Left cardiac atrium (tissue), 4 donors: ENCODE measurements at places on chromosomes 2 and 18. TPM values are rescaled to one million over a fixed set of nuclear protein-coding genes. Genes with fewer than 3 reads are reported as not detected.

The FNDC4 gene
- total RNA-seq = 16.5 TPM

The MC2R gene
- not detected for total RNA-seq

The CPO gene
- 0.34 TPM for total RNA-seq

The LINC00305 gene
- not detected for total RNA-seq

The PSTPIP2 gene
- 2.5 TPM for total RNA-seq

The NOTO gene
- not detected for total RNA-seq

The THOC1 gene
- total RNA-seq = 16.6 TPM

The COBLL1 gene
- 18.0 TPM for total RNA-seq

The UGT1A10 gene
- total RNA-seq = not detected

The FSHR gene
- 0.29 TPM for total RNA-seq

The RNF125 gene
- 5.1 TPM for total RNA-seq

The CNDP2 gene
- total RNA-seq = 79.4 TPM

The PRKD3 gene
- 15.9 TPM for total RNA-seq

DNA sequence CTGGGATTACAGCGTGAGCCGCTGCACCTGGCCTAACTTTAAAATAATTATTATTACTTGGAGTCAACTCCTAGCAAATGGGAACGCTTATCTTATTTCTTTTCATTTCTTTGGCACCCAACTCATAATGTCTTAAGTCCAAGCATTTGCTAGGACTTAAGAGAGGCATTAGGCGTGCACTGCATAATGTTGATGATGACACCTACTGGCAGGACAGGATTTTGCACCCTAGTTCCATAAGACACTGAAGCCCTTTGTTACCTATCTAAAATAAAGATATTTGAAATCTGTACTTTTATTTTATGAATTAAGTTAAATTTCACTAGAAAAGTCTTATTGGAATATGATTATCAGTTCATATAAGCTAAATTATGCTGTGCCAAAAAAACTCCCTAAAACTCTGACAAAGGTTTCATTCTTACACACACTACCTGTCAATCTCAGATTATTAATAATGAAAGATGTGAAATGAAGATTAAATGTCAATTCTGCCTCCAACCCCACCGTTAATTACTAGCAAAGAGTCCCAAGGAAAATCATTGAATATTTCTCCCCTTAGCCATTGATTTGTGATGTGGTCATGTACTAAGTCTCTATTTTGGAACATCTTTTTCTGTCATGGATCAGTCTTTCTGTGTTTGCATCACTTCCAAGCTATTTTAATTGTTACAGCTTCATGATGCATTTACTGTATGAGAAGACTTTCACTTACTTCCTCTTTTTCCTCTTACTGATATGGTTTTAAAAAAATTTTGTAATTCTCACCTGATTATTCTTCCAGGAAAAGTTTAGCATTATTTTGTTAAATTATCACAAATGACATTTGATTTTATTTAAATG, 12.7 kb upstream of the CDH2 start:
- no peak for DNase-seq

DNA sequence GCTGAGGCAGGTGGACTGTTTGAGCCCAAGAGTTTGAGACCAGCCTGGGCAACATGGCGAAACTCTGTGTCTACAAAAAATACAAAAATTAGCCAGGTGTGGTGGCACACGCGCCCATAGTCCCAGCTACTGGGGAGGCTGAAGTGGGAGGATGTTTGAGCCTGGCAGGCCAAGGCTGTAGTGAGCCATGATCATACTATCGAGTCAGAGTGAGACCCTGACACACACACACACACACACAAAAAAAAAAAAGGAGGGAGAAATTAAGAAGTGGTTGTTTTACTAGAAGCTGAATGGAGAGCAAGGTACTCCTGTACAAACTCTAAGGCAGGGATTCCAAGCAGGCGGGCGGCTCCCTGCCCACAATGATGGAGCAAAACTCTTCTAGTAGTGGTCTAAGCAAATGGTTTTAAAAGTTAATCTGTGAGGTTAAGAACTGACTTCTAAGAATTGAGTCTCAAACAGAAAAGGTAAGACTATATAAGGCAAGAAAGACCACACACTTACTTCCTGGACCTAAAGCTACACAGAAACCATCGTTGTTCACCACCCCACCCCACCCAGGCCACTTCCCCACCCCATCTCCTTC, 2.6 kb downstream of the ANKRD44 start:
- DNase-seq = no peak

GRCh38 chr2:127422559-127423477, 4.6 kb downstream of the PROC start:
- no peak for DNase-seq

- DNase-seq = no peak
These were observed 267.6 kb upstream of the MGAT5 start for GRCh38 chr2:133986081-133986837.

- DNase-seq = no peak
These were observed 277.9 kb upstream of the THSD7B start for GRCh38 chr2:136487421-136487820.

GRCh38 chr2:71554028-71554705, 100.8 kb downstream of the DYSF start:
- peak; percentile 10 for DNase-seq

- DNase-seq = no peak
These were observed 106.7 kb upstream of the YPEL5 start for GRCh38 chr2:30040147-30040546.

- no peak for DNase-seq
These were observed 610.4 kb upstream of the SLC8A1 start for GRCh38 chr2:41062336-41062735.

DNA sequence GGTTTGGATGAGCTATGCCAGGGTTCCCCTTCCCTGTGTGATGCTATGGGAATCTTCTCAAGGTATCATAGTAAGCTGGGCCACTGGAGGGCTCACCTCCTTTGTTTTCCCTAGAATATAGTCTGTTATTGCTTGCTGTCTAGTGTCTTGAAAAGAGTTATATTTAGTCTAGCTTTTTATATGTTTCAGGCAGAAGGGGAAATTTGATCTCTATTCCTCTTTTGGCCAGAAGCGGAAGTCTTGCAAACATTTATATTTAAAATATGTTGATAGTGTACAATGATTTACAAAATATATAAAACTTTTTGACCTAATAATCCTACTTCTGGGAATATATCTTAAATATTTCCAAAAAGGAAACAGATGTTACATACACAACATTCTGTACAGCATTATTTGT, 260.7 kb downstream of the FHOD3 start:
- no peak for DNase-seq

DNA sequence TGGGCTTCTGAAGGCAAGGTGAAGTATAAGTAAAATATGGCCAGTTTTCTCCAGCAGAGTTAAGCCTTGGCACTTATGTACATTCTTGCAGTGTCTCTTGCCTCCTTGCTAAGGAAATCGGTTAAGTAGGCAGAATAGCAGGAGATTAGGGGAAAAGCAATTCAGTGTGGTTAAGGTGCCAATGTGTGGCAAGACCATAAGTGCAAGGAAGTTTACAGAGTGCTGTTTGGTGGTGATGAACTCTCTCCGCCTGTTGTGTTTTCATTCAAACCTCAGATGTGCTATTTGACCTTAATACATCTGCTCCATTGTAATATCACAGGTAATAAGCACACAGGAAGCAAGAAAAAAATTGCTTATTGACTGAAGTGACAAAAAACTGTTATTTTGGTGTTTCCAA, 156.1 kb downstream of the MGAT5 start:
- DNase-seq = no peak

- no peak for DNase-seq
These were observed 1038.3 kb downstream of the DPP10 start for GRCh38 chr2:115480741-115481140.

DNA sequence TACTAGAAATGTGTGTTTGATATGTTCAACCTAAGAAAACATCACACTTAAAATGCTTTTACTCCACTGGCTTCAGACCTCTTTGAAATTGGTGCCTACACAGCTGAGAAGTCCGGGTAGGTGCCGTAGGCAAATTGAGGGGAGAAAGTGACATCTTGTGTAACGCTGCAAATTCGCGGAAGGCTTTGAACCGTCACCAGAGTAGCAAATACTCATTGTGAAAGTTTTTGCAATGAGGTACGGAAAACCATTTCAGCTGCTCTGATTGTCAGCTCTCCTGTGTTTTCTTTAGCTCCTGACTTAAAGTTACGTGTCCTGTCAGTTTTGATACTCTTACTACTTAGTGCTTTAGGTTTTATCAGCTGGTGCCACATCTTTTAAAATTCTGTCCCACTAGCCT, 224.5 kb downstream of the FAM210A start:
- no peak for DNase-seq

GRCh38 chr2:62545261-62545660, 39.3 kb upstream of the TMEM17 start:
- DNase-seq = no peak

GRCh38 chr18:75205514-75206132, 3.3 kb downstream of the PTGR3 start:
- DNase-seq = no peak

- DNase-seq = no peak
These were observed 42.1 kb downstream of the ST6GAL2 start for GRCh38 chr2:106843910-106844250.

DNA sequence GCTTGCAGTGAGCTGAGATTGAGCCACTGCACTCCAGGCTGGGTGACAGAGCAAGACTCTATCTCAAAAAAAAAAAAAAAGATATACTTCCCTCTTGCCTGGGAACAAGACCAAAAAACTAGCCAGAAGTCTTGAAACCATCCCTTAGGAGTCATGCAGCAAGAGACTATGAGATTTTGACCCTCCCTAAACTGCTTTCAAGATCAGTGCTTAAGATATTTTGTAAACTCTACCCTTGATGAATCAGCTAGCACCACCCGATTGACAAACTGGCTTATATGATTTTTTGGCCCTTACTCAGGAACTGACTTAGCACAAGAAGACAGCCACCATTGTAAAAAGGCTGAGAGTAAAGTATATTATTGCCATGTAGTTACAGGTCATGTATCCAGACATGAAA, 3.8 kb downstream of the SULT1C3 start:
- DNase-seq = no peak

- no peak for DNase-seq
These were observed 70.3 kb upstream of the CWC22 start for GRCh38 chr2:180077295-180077906.

DNA sequence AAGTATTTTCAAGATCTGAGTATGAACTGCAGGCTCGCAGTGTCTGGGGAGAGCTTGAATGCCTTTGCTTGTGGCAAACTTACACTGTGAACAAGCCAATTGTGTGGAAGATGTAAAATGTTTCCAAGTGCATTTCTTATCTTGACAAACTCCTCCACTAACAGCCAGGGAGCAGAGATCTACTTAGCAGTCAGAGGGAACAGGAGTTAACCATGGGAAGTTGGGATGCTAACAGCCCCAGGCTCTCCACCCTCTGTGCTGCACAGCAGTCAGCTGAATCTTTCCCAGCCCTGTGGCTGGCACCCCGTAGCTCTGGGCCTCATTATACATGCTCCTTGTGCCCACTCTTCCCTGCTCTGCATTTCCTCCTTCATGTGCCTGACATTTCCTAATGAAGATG, 450.2 kb downstream of the TSN start:
- no peak for DNase-seq

GRCh38 chr2:201579536-201579935, 63.8 kb downstream of the TMEM237 start:
- no peak for DNase-seq
